Memory B cell (primary cell): ENCODE measurements at places on chromosomes 6 and 20.
A peak's percentile ranks its signal among the peaks of the same experiment; 100 is the strongest.

GRCh38 chr6:25038999-25039398, 103.2 kb upstream of the RIPOR2 start:
- no peaks in the 10 kb centered on the region for H3K27me3 ChIP-seq
- peaks cover 2% of the 10 kb centered on the region for H3K36me3 ChIP-seq
- peak overlapping the region; percentile 91 for H3K4me3 ChIP-seq

- H3K36me3 ChIP-seq, result no peaks in the 10 kb centered on the region
- DNase-seq, result no peak
- no peak overlapping the region for H3K4me3 ChIP-seq
- H3K4me1 ChIP-seq, result no peaks in the 10 kb centered on the region
Observed at GRCh38 chr6:162123797-162124196, 603.8 kb downstream of the PRKN start.

- no peaks in the 10 kb centered on the region for H3K4me1 ChIP-seq
- H3K36me3 ChIP-seq, result no peaks in the 10 kb centered on the region
- DNase-seq, result no peak
- H3K27ac ChIP-seq, result no peak overlapping the region
Observed at GRCh38 chr20:42957704-42958095, 232.0 kb downstream of the PTPRT start.

DNA sequence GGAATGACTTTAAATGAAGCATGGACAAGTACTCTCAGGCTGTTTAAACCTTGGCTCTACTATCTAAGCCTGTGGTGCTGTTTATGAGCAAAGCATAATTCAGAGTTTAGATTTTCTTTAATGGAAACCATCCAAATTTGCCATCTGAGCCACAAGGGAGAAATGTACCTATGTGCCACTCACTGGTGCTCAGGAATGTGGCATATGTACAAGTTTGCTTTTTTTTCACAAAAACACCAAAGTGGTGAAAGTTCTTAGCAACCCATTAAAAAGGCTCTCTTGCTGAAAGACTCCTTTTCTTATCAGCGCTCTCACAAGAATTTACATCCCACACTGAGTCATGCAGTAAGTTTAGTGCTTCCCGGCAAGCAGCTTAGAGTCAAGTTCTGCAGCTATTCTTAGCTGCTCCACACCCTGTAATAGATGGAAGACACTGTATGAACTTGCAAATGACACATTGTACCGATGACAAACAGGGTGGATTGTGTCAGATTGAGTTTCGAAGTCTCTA, 57.3 kb upstream of the MLIP start:
- H3K27ac ChIP-seq, result no peak overlapping the region
- H3K4me1 ChIP-seq, result no peaks in the 10 kb centered on the region
- peaks cover 2% of the 10 kb centered on the region for H3K27me3 ChIP-seq
- no peaks in the 10 kb centered on the region for H3K36me3 ChIP-seq
- no peak overlapping the region for H3K4me3 ChIP-seq

DNA sequence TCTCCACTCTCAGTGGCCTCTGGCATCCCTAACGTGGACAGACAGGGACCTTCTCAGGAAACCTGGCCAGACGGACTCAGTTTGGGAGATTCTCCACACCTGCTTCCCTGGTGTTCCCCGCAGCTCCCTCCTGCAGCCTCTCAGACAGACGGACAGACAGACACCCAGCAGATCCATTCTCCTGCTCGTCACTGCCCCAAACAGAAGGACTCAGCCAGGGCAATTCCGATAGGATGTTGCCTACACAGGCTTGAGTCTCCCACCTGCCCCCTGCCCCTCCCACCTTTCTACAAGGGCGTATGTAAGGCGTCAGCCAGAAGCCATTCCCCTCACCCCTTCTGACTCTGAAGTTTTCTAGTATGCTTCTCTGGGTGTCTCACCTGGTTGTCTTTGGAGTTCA, 428 bp downstream of the CCM2L start:
- no peaks in the 10 kb centered on the region for H3K4me1 ChIP-seq
- H3K36me3 ChIP-seq, result no peaks in the 10 kb centered on the region
- no peak for DNase-seq
- H3K27ac ChIP-seq, result no peak overlapping the region
- H3K27me3 ChIP-seq, result peaks cover 15% of the 10 kb centered on the region
- H3K4me3 ChIP-seq, result no peak overlapping the region

- peaks cover 38% of the 10 kb centered on the region for H3K4me1 ChIP-seq
- peak overlapping the region; percentile 68 for H3K4me3 ChIP-seq
- H3K27ac ChIP-seq, result peak overlapping the region; percentile 95
- no peaks in the 10 kb centered on the region for H3K27me3 ChIP-seq
Observed at GRCh38 chr6:18260448-18261106, 3.8 kb downstream of the DEK start.

GRCh38 chr6:52127957-52128356, 40.5 kb upstream of the PKHD1 start:
- peaks cover 11% of the 10 kb centered on the region for H3K27me3 ChIP-seq
- no peaks in the 10 kb centered on the region for H3K36me3 ChIP-seq
- no peak overlapping the region for H3K27ac ChIP-seq
- H3K4me1 ChIP-seq, result no peaks in the 10 kb centered on the region
- H3K4me3 ChIP-seq, result no peak overlapping the region

- no peak overlapping the region for H3K4me3 ChIP-seq
- peaks cover 2% of the 10 kb centered on the region for H3K4me1 ChIP-seq
- H3K27ac ChIP-seq, result no peak overlapping the region
- H3K36me3 ChIP-seq, result peaks cover 7% of the 10 kb centered on the region
Observed at GRCh38 chr6:116497113-116497676, 14.2 kb upstream of the CALHM5 start.

GRCh38 chr20:46797206-46797605, 87.8 kb downstream of the SLC2A10 start:
- no peaks in the 10 kb centered on the region for H3K36me3 ChIP-seq
- no peaks in the 10 kb centered on the region for H3K4me1 ChIP-seq

- no peak overlapping the region for H3K4me3 ChIP-seq
- no peak overlapping the region for H3K27ac ChIP-seq
- H3K36me3 ChIP-seq, result peaks cover 40% of the 10 kb centered on the region
- H3K4me1 ChIP-seq, result peaks cover 7% of the 10 kb centered on the region
- no peak for DNase-seq
Observed at GRCh38 chr6:105345506-105345905, 57.4 kb downstream of the PREP start.

- no peak overlapping the region for H3K27ac ChIP-seq
- no peak overlapping the region for H3K4me3 ChIP-seq
- no peaks in the 10 kb centered on the region for H3K27me3 ChIP-seq
- no peaks in the 10 kb centered on the region for H3K4me1 ChIP-seq
- no peak for DNase-seq
Observed at GRCh38 chr6:116238083-116238482, 15.8 kb downstream of the TSPYL4 start.

DNA sequence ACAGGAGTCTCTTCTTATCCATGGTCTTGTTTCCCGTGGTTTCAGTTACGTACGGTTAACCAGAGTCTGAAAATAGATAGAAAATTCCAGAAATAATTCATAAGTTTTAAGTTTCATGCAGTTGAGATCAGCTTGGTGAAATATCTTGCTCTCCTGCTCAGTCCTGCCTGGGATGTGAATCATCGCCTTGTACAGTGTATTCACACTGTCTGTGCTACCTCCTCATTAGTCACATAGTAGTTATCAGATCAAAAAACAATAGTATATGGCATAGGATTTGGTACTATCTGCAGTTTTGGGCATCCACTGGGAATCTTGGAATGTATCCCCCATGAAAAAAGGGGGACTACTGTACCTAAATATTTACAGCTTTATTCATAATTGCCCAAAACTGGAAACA, 22.7 kb upstream of the MOCS1 start:
- H3K4me3 ChIP-seq, result no peak overlapping the region
- peaks cover 3% of the 10 kb centered on the region for H3K27me3 ChIP-seq
- H3K36me3 ChIP-seq, result no peaks in the 10 kb centered on the region
- no peaks in the 10 kb centered on the region for H3K4me1 ChIP-seq
- DNase-seq, result no peak
- H3K27ac ChIP-seq, result no peak overlapping the region

GRCh38 chr6:75211920-75212590, 6.2 kb upstream of the COL12A1 start:
- DNase-seq, result no peak
- peaks cover 28% of the 10 kb centered on the region for H3K27me3 ChIP-seq
- peaks cover 19% of the 10 kb centered on the region for H3K4me1 ChIP-seq
- no peak overlapping the region for H3K4me3 ChIP-seq

DNA sequence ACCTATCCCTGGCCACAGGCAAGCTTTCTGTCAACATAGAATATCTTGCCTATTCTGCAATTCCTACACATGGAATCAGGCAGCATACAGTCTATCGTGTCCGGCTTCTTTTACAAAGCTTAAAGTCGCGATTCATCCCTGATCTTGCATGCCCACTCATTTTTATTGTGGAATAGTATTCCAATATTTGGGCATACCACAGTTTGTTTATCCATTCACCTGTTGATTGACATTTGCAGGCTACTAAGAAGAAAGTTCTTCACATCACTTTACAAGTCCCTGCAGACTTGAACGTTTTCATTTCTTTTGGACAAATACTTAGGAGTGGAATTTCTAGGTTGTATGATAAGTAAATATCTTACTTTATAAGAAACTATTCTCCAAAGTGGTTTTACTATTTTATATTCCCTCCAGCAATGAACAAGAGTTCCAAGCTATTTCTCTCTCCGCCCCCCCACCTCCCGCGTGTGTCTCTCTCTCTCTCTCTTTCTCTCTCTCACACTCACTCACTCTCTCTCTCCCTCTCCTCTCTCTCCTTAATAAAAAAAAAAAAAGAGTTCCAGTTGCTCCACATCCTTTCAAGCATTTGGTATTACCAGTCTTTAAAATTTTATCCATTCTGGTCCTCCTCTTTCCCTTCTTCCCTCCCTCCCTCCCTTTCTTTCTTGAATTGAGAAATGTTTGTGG, 1.1 kb upstream of the PLCB1 start:
- H3K27me3 ChIP-seq, result peaks cover 14% of the 10 kb centered on the region
- H3K36me3 ChIP-seq, result no peaks in the 10 kb centered on the region
- DNase-seq, result no peak
- no peak overlapping the region for H3K27ac ChIP-seq

- H3K27ac ChIP-seq, result no peak overlapping the region
- H3K4me1 ChIP-seq, result no peaks in the 10 kb centered on the region
- no peaks in the 10 kb centered on the region for H3K27me3 ChIP-seq
- DNase-seq, result no peak
- no peak overlapping the region for H3K4me3 ChIP-seq
Observed at GRCh38 chr6:42088101-42088591, 37.8 kb downstream of the TAF8 start.

- H3K27ac ChIP-seq, result no peak overlapping the region
- peaks cover under 1% of the 10 kb centered on the region for H3K27me3 ChIP-seq
- peaks cover 16% of the 10 kb centered on the region for H3K4me1 ChIP-seq
- no peaks in the 10 kb centered on the region for H3K36me3 ChIP-seq
- DNase-seq, result no peak
Observed at GRCh38 chr6:142728364-142728763, 216.6 kb downstream of the HIVEP2 start.

- DNase-seq, result no peak
- H3K36me3 ChIP-seq, result peaks cover 5% of the 10 kb centered on the region
- peak overlapping the region; percentile 92 for H3K4me3 ChIP-seq
- peaks cover under 1% of the 10 kb centered on the region for H3K27me3 ChIP-seq
- H3K4me1 ChIP-seq, result peaks cover 9% of the 10 kb centered on the region
Observed at GRCh38 chr6:87473419-87473903, 687 bp downstream of the SLC35A1 start.

GRCh38 chr6:113488812-113489685, 368.1 kb upstream of the MARCKS start:
- peak overlapping the region; percentile 62 for H3K27ac ChIP-seq
- H3K4me1 ChIP-seq, result peaks cover 3% of the 10 kb centered on the region
- no peak overlapping the region for H3K4me3 ChIP-seq
- no peak for DNase-seq

DNA sequence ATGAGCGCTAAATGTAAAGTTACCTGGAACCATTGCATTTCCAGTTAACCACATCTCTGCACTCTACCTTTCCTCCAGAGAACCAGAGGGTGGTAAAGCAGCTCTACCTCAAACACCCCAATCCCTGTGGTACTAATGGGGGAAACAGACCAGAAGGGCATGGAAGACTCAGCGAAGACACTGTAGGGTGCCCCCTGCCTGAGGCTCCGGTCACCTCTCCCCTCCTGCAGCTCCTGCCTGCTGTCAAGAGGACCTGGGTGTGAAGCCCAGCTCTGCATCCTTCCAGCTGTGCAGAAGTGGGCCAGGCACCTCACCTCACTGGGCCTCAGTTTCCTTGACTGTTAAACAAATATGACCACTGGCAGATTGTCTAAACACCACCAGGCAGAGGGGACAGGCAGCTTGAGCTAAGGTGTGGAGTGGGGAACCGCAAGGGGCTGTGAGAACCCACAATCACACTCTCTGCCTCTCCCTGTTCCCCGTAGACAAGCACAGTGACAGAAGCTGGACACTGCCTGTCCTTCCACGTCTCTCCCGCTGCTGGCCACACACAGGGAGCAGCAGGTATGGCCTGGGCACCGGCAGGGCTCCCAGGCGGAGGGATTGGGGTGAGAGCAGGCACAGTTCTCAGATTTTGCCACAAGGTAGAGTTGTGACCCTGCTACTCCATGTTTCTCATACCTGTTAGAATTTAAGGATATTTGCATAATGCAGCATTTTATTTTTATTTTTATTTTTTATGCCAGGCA, 9.1 kb upstream of the BPIFA2 start:
- no peaks in the 10 kb centered on the region for H3K36me3 ChIP-seq
- peaks cover 8% of the 10 kb centered on the region for H3K4me1 ChIP-seq
- no peak overlapping the region for H3K27ac ChIP-seq
- no peak for DNase-seq

- no peak for DNase-seq
- peak overlapping the region; percentile 87 for H3K27ac ChIP-seq
- H3K36me3 ChIP-seq, result peaks cover 2% of the 10 kb centered on the region
- peak overlapping the region; percentile 75 for H3K4me3 ChIP-seq
Observed at GRCh38 chr20:15317546-15318232, 980.3 kb upstream of the FLRT3 start.

DNA sequence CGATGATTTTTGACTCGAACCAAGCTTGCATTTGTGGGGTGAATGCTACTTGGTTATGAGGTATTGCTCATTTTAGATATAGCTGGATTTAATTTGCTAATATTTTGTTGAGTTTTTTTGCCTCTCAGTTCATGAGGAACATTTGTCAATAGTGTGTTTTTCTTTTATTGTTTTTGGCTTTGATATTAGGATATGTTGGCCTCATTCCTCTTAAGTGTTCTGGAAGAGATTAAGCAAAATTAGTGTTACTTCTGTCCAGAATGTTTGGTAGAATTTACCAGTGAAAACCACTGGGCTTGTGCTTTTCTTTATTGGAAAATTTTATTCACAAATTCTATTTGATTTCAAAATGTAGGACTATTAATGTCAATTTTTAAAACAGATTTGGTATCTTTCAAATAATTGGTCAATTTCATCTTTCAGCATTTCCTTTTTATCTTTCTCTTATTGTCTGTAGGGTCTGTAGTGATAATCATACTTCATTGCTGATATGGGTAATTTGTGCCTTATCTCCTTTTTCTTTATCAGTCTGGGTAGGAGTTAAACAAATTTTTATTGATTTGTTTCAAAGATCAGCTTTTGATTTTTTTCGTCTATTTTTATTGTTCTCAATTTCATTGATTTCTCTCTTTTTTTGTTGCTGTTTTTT, 14.1 kb downstream of the AIG1 start:
- peaks cover 3% of the 10 kb centered on the region for H3K4me1 ChIP-seq
- peaks cover 21% of the 10 kb centered on the region for H3K36me3 ChIP-seq
- DNase-seq, result no peak
- no peak overlapping the region for H3K27ac ChIP-seq
